ENCODE measurements at places on chromosomes 16 and 17. TPM values are rescaled to one million over a fixed set of nuclear protein-coding genes. Genes with fewer than 3 reads are reported as not detected.

EVPLL gene
- total RNA-seq, result not detected

GLIS2 gene
- 3.3 TPM for total RNA-seq

TEKT1 gene
- total RNA-seq, result not detected

GRIN2A gene
- total RNA-seq, result under 0.01 TPM

ABCC12 gene
- not detected for total RNA-seq

KRT28 gene
- total RNA-seq, result not detected

TUBB3 gene
- 767 TPM for total RNA-seq

MYOCD gene
- total RNA-seq, result under 0.01 TPM

HASPIN gene
- 9.7 TPM for total RNA-seq

KCNH6 gene
- not detected for total RNA-seq

PRSS8 gene
- 0.30 TPM for total RNA-seq

KRT16 gene
- not detected for total RNA-seq

ZG16B gene
- 0.45 TPM for total RNA-seq

VASN gene
- 69.6 TPM for total RNA-seq

QPRT gene
- 49.1 TPM for total RNA-seq

CMTM4 gene
- total RNA-seq, result 5.6 TPM

TBX2 gene
- total RNA-seq, result 88.9 TPM

DERL2 gene
- total RNA-seq, result 34.8 TPM

PRDM7 gene
- total RNA-seq, result not detected

PRSS36 gene
- under 0.01 TPM for total RNA-seq

PRSS53 gene
- 2.1 TPM for total RNA-seq

POLR2A gene
- total RNA-seq, result 21.5 TPM

SECTM1 gene
- total RNA-seq, result 14.0 TPM

P2RX5 gene
- 1.0 TPM for total RNA-seq

IL17C gene
- not detected for total RNA-seq

CLEC10A gene
- total RNA-seq, result not detected

C1QTNF1 gene
- total RNA-seq, result 18.9 TPM

CD300H gene
- total RNA-seq, result not detected

CIITA gene
- total RNA-seq, result under 0.01 TPM

HSD17B2 gene
- not detected for total RNA-seq

PDPK1 gene
- 13.1 TPM for total RNA-seq

ATXN7L3 gene
- 44.9 TPM for total RNA-seq

CLDN7 gene
- total RNA-seq, result 11.3 TPM

GP1BA gene
- total RNA-seq, result not detected

C1QTNF8 gene
- total RNA-seq, result not detected

SLC16A5 gene
- 8.2 TPM for total RNA-seq

ACSM2A gene
- total RNA-seq, result not detected

TNS4 gene
- 0.17 TPM for total RNA-seq

KRT13 gene
- total RNA-seq, result not detected

GLOD4 gene
- 39.2 TPM for total RNA-seq

PYY gene
- total RNA-seq, result 0.45 TPM

HP gene
- total RNA-seq, result not detected

HOXB3 gene
- total RNA-seq, result 45.0 TPM

AMDHD2 gene
- total RNA-seq, result 23.9 TPM

OTOP3 gene
- total RNA-seq, result not detected

GUCY2D gene
- not detected for total RNA-seq

SNRNP25 gene
- total RNA-seq, result 55.0 TPM

STX1B gene
- total RNA-seq, result 0.50 TPM

PITPNM3 gene
- total RNA-seq, result 0.67 TPM

ZNF469 gene
- 2.8 TPM for total RNA-seq

ACAP1 gene
- 0.50 TPM for total RNA-seq

Data from bronchus fibroblast of lung (primary cell).